Posterior cingulate gyrus (tissue), 11 donors: ENCODE measurements at places on chromosomes 3 and 15.

DNA sequence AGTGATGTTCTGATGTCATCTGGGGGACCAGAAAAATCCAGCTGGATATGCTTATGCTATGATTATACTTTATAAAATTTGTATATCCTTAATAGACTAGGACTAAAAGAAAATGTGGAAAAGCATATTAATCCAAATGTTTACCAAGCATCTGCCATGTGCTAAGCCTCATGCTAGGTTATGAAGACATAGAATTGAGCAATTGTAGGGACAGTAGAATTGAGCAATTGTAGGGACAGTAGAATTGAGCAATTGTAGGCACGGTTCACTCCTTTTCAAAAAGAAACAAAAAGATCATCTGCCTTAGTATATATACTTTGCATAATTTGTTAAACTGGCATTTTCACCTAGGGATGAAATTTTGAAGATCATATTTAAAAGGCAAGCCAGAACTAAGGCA, 18.3 kb downstream of the ABHD5 start:
- no peak for DNase-seq

- DNase-seq, result no peak
Observed at GRCh38 chr3:122021811-122022401, at the start of gene ILDR1. Gene ILDR1 (minus strand): TSS chr3:122022247. CDS start chr3:122022077, 170 bp downstream.

DNA sequence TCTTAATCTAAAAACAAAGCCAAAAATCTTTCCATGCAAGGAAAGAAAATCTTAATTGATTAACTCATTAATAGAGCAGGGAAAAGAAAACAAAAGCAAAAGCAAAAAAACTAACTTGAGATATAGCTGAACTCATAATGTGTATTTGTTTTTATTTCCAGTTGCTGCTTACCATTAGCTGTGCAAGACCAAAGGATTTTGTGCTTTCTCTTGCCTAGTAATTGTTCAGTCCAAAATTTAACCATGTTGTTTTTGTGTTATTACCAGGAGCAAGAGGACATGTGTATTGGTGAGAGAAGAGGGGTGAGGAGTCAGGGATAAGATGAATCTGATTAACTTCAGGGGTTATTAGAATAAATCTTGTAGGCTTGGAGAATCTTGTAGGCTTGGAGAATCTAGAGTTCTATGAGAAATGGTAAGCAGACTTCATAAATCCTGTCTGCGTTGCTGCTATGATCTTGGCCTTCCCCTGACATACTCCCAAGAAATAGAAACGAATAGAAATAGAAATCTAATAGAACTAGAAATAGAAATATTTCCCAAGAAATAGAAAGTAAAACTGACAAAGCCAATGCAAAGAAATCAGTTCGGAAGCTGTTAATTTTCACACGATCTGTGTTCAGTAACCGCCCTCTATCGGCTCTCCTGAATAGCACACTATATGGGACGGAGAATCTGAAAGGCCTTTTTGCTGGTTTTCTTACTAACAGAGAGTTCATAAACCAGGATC, 72.6 kb upstream of the TNFSF10 start:
- DNase-seq, result no peak

GRCh38 chr3:110767838-110768237, 303.8 kb upstream of the NECTIN3 start:
- DNase-seq, result no peak

GRCh38 chr3:187737368-187738070, 7.7 kb downstream of the BCL6 start:
- DNase-seq, result no peak

- DNase-seq, result no peak
Observed at GRCh38 chr15:69813881-69814280, 283.8 kb downstream of the TLE3 start.

- DNase-seq, result no peak
Observed at GRCh38 chr15:31049682-31050615, 51.6 kb downstream of the TRPM1 start.

- DNase-seq, result no peak
Observed at GRCh38 chr3:170296703-170297102, 60.8 kb upstream of the SKIL start.

- no peak for DNase-seq
Observed at GRCh38 chr3:66602237-66602636, 101.4 kb upstream of the LRIG1 start.

GRCh38 chr3:117348884-117349283, 639.3 kb downstream of the TUSC7 start:
- no peak for DNase-seq

DNA sequence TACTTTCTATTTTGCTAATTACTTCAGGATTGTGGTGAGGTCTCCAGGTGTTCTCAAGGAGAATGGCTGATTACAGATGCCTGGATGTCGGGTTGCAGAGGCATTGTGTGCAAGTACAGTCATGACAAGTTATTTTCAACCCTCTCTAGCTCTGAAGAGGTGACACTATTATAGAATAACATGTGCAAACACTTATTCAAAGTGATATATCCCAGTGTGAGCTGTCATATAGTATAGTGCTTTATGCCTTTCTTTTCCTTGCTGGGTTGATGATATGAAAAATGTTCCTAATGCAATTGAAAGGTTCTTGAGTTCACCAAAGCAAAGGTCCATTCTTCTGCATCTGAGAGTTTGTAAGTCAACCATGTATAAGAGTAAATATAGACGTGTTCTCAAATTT, 167.2 kb downstream of the SPATA16 start:
- no peak for DNase-seq

GRCh38 chr15:69722924-69723323, 270.3 kb downstream of the RPLP1 start:
- DNase-seq, result no peak
